Prostate gland (tissue), 2 donors: ENCODE measurements at places on chromosomes 12 and 14. TPM values are rescaled to one million over a fixed set of nuclear protein-coding genes. Genes with fewer than 3 reads are reported as not detected.

PLXNC1 gene
- total RNA-seq, result 2.7 TPM

CACNA2D4 gene
- 9.4 TPM for total RNA-seq

C12orf54 gene
- not detected for total RNA-seq

TMEM179 gene
- total RNA-seq, result 1.4 TPM

SLC8B1 gene
- total RNA-seq, result 94.7 TPM

DERA gene
- total RNA-seq, result 33.0 TPM

C12orf60 gene
- total RNA-seq, result 2.6 TPM

DCD gene
- 3.6 TPM for total RNA-seq

COCH gene
- 23.3 TPM for total RNA-seq

HOXC10 gene
- total RNA-seq, result 7.2 TPM

ERBB3 gene
- total RNA-seq, result 117 TPM

TDRD9 gene
- total RNA-seq, result 0.64 TPM

CELA1 gene
- total RNA-seq, result not detected

CEP170B gene
- 29.1 TPM for total RNA-seq

BMP4 gene
- 11.2 TPM for total RNA-seq

ASB8 gene
- total RNA-seq, result 43.2 TPM

CFAP73 gene
- total RNA-seq, result 0.57 TPM

USP5 gene
- 58.3 TPM for total RNA-seq

VRTN gene
- total RNA-seq, result 0.34 TPM

FGD6 gene
- total RNA-seq, result 9.9 TPM

POTEG gene
- total RNA-seq, result 234 TPM

KHNYN gene
- 91.2 TPM for total RNA-seq

ZNF385A gene
- total RNA-seq, result 29.4 TPM

AMDHD1 gene
- not detected for total RNA-seq

IFNG gene
- not detected for total RNA-seq

MYF6 gene
- 2.5 TPM for total RNA-seq

CCDC184 gene
- 3.7 TPM for total RNA-seq
